ENCODE measurements at places on chromosomes 4 and X.

- DNase-seq = no peak
Measured at GRCh38 chrX:111609206-111609605, 71.8 kb upstream of the ALG13 start.

DNA sequence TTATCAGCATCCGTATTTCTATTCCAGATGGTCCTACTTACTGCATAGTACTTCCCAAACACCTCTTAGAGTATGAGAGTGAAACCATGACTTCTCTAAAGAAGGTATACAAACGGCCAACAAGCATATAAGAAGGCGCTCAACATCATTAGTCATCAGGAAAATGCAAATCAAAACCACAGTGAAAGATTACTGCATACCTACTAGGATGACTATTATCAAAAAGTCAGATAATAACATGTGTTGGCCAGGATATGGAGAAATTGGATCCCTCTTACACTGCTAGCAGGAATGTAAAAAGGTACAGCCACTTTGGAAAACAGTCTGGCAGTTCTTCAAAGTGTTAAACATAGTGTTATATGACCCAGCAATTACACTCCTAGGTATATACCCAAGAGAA, 215.3 kb upstream of the CXorf66 start:
- no peak for DNase-seq

DNA sequence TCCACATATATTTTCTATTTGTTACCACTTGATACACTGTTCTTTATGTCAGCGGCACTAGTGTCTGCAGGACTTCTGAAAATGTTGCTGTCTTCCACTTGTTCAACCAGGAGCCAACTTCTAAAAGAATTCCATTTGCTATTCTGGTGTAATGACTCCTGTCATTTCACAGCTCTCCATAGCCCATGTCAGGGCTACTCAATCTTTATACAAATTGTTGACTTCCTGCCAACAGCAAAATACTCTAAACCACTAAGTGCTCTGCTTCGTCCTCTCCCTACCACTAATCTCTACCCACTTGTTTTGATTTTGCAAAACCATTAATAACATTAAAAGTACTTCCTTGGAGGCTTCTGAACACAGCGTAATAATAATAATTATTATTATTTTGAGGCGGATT, 7.2 kb downstream of the CTSO start:
- no peak for DNase-seq

- DNase-seq = no peak
Measured at GRCh38 chr4:66340286-66340893, 670.1 kb upstream of the EPHA5 start.

- no peak for DNase-seq
Measured at GRCh38 chrX:71067089-71067488, 1.0 kb downstream of the SNX12 start.

DNA sequence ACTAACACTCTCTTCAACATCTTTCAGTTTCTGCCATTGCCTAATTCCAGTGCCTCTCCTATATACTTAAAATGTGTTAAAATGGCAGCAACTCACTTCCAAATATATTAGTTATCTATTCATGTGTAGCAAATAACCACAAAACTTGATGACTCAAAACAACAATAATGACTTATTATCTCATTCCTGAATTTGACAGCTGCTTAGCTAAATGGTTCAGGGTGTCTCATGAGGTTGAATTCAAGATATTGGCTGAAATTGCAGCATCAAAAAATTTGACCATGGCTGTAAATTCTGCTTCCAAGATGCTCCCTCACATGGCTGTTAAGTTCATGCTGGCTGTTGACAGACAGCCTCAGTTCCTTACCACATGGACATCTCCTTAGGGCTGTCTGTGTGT, 25.3 kb downstream of the PITX2 start:
- no peak for DNase-seq

- no peak for DNase-seq
Measured at GRCh38 chrX:46750889-46751288, 8.0 kb downstream of the SLC9A7 start.
